ENCODE measurements at places on chromosomes 6 and 20.

DNA sequence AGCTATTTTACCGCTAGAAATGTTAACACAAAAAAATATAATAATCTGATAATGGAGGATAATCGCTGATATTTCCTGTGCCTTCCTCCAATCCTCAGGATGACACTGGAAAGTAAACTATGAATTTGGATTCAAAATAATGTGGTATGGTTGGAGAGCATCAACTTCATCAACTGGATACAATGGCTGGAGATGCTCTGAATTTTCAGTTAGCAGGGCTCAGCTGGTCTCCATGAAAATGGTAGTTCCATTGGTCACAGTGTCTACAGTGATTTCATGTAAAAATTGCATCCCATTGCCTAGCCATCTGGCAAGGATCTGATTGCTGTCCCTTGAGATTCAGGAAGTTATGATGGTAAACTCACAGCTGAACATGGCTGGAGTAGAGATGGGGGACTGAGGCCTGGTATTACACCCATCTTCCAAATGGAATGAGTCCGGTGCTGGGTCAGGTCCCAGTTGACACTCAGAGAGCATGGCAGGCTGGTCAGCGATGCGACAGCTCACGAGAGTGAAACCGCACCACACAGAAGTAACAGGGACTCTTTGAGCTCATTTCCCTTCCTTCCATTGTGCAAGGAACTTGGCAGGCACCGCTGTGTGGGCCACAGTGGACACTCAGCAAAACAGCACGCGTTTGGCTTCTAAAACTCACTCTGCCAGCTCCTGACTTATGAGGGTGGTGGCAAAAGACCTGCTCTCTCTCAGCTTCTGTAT, 142.4 kb upstream of the TNFAIP3 start:
- DNase-seq, result no peak

GRCh38 chr6:29792123-29793035, 35.2 kb upstream of the HLA-G start:
- no peak for DNase-seq

- DNase-seq, result no peak
Measured at GRCh38 chr6:159194421-159194820, 25.2 kb downstream of the FNDC1 start.

DNA sequence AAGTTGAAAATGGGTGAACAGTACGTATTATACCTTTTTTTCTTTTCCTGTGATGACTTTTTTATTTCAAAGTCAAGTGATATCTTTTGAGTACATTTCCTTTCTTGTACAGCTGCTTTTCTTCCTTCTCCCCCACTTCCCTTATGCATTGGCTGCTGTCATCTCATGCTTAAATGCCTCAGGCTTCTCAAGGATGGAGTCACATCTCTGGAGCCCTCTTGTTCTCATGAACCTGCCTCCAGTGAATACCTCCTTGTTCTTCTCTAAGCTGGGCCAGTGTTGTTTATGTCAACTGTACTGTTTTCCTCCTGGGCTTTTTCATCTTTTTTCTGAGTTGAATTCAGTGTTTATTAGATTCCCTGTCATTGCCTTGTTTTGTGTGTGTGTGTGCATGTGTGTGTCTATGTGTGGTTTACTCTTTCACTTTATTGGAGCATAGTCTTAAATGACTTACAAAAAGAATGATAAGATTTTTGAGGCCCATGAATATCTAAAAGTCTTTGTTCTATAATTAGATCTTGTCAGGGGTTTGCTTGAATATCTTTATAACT, 23.6 kb downstream of the STXBP5 start:
- DNase-seq, result no peak

DNA sequence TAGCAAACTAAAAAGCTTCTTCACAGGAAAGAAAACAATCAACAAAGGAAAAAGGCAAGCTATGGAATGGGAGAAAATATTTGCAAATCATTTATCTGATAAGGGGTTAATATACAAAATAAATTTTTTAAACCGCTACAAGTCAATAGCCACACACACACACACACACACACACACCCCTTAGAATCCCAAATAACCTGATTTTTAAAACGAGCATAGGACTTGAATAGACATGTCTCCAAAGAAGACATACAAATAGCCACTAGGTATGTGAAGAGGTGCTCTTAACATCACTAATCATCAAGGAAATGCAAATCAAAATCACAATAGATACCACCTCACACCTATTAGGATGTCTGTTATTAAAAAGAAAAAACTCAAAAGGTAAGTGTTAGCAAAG, 187.7 kb downstream of the TRIM27 start:
- DNase-seq, result no peak
